ENCODE measurements at places on chromosomes 1 and 21.
A peak's percentile ranks its signal among the peaks of the same experiment; 100 is the strongest.

DNA sequence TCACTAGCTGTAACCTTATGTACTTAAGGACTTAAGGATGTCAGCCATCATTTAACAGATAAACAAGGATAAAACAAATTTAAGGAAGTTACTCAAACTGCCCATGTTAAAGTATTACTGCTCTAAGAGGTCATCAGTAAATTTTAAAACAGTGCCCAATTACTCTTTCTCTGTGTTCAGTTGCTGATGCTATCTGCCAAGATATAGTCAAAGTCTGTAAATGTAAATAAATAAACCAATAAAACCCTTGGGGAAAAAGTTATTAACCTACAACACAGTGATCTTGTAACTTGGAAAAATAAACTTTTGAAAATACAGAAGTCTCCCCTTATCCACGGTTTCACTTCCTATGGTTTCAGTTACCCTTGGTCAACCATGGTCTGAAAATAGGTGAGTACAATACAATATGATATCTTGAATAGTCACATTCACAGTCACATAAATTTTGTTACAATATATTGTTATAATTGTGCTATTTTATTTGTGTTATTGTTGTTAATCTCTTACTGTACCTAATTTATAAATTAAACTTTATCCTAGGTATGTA, 501.8 kb downstream of the LMO4 start:
- no peak for DNase-seq

- no peak for DNase-seq
These were observed 359.0 kb upstream of the PTBP2 start for GRCh38 chr1:96362623-96363022.

DNA sequence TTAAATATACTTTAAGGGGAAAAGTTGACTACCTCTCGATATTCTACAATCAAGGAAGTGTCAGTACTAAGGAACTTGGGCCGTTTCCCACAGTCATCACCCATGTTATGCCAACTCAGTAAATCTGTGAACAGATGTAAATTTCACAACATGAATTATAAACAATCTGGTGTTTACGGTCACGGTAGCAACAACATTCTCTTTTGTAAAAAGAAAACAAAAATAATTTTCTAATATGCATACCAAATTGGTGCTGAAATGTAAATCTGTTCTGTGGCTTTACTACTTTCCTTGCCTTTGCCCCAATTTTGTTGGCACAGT, 1.2 kb downstream of the SH3GLB1 start:
- peak; percentile 6 for DNase-seq

GRCh38 chr1:187842406-187843165, 1013.8 kb downstream of the PLA2G4A start:
- no peak for DNase-seq

GRCh38 chr1:245086389-245086969, 68.3 kb upstream of the KIF26B start:
- no peak for DNase-seq

DNA sequence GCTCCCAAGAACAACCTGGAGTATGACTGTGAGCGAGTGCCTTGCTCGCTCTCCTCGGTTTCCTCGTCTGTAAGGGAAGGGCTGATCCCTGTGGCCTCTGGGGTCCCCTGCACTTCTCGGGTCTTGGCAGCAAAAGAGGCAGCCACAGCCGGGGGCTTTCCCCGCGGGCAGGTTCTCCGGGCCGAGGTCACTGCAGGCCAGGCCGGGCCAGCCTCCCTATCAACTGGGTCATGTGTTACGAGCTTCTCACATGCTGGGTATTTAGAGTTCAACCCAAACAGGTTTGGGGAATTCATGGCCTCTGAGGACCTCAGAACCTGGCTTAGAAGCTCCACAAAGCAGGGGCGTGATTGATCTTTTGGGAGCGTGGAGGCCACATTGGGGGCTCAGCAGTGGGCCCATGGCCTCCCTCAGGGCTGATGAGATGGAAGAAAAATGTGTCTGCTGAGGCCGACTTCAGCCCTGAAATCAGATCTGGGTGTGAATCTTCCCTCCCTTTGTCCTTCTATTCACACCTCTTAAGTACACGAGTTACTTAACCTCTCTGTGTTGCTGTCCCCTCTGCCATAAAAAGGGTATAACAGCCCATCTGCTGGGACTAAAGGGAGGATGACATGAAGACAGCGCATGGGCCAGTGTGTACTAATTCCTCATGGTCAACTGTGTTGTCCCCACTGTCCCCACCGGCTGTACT, 103.7 kb downstream of the PRDM2 start:
- no peak for DNase-seq

DNA sequence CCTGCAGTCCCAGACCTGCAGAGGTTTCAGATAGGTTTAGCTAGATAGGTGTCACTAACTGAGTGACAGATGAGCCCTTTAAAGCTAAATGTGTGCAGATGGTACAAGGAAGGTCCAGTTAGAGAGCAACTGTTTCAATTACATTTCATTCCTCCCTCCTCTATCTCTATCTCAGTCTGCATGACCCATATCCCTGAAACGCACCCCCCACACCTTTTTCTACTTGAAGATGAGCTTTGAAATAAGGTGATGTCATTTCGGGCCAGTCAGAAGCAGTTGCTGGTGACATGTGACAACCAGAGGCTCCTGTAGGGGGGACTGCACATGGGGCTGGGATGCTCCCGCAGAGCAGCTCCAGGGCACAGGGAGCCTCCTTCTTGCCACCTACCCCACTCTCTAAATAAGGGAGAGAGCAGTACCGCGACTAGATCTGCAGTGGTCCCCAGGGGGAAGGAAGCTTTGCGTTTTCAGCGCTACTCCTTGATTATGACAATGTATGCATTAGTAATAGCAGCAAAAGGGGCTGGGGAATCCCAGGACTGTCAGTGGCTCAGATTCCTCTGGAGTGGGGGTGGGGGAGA, 4.3 kb downstream of the ATP8B2 start:
- no peak for DNase-seq

DNA sequence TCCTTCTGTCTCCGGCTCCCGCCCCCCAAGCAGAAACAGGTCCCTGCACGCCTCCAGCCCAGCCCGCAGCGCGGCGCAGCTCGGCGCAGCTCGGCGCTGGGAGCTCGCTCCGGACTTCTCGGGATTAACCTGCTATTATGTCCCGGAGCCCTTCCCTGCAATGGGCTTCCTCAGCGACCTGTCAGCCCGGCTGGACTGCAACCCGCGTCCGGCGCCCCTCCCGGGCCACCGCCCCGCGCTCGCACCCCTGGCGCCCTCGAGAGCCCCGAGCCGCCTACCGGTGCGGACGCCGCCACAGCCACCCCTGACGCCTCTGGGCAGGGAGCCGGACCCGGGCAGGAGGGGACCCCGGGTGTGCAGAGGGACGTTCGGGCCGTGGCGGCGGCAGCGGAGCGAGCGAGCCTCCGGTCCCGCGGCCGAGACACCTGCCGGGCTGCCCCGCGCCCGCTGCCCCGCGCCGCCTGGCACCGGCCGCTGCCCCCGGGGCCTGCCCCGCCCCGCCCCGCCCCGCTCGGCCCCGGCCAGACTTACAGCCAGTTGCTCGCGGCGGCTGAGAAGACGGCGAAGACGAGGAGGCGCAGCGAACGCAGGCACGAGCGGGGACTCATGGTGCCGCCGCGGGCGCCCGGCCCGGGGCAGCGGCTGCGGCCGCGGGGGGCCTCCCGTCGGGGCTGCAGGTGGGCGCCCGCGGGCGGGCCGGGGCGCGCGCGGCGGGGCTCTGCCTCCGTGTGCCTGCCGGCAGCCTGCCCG, 407 bp downstream of the WNT4 start:
- DNase-seq = no peak

DNA sequence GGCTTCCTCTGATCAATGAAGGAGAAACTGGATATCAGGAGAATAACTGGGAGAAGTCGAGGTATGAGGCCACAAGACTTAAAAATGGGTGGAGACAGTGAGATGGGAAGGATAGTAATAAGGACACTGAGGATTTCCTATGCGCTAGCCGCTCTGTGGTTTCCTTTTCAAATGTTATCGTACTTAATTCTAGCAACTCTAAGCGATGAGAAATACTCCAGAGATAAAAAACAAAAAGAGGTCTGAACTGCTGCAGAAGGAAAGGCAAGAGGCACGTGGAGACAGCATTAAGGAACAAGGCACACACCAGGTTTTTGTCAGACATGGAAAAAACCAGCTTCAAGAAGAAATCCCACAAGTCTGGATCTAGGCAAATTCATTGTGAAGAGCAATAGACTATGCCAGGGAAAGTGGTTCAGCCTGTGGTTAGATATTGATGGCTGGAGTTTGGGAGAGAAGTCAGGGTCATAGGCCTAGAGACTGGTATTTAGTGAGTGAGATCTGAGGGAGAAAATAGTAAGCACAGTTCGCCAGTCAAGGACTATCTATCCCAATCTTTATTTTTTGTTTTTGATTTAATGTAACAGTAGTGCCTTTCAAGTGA, 5.3 kb downstream of the CLCA2 start:
- DNase-seq = no peak

- no peak for DNase-seq
These were observed 184.5 kb downstream of the RUNX1 start for GRCh38 chr21:34864370-34865149.

- DNase-seq = no peak
These were observed 102.0 kb downstream of the DIRAS3 start for GRCh38 chr1:67948151-67949080.

DNA sequence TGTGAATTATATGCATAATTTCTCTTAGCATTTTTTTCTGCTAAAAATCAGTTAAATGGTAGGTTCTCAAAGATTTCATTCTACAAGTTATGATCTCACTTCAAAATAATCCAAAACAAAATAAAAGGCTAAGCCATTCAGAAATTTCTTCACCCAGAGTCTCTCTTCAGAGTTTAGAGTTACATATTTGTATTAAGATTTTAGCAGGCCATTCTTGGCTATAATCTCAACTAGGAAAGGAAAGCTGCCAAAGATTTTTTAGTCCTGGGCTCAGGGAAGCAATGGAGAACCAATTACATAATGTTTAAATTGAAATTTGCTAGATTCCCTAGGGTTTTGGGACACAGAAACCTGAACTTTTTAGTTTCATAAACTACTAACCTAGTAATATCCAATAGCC, 245.0 kb downstream of the USH2A start:
- no peak for DNase-seq
